ENCODE measurements at places on chromosomes 16 and 17.

DNA sequence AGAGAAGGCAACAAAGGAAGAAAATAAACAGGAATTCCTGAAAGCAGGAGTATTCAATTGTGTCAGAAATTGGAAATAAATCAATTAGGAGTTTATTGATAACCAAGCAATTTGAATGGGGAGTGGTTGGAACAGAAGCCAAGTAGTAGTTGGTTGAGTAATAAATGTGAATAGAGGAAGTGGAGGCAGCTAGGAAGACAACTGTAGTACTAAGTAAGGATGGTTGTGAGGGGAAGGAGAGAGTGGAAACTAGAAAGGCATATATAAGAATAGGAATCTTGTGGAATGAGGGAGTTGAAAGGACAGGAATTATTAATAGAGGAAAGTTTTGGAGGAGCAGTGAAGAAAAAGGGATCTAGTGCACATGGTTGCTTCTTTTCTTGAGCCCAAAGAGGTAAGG, 34.4 kb downstream of the NFAT5 start:
- no peak for ATAC-seq

- ATAC-seq: no peak
These were observed 22.8 kb upstream of the TOX3 start for GRCh38 chr16:52569701-52570100.

GRCh38 chr17:61140081-61140786, 259.4 kb upstream of the TBX2 start:
- ATAC-seq: no peak

DNA sequence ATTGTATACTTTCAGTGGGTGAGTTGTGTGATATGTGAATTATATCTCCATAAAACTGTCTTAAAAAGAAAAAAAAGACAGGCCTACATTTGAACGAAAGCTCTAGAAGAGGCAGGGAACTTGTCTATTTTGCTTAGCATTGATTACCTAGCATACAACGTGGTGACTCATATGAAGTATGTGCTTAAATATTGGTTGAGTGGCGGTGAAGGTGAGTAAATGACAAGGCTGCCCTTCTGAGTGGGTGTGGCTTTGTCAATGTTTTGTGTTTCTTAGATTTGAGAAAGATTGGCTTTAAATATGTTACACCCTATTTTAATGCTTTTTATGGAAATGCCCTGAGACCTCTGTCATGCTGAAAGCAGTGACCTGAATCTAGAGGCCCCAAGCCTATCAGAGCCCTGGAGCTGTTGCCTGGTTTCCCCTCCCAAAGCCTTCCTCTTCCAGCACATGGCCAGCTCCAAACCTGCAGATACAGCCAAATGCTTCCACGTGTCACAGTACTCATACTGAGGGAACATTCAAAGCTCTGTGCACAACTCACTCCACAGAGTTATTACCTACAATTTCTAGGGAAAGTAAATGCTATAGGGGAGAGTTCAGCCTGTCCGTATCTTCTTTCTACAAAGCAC, 260.0 kb downstream of the PHKB start:
- no peak for ATAC-seq

DNA sequence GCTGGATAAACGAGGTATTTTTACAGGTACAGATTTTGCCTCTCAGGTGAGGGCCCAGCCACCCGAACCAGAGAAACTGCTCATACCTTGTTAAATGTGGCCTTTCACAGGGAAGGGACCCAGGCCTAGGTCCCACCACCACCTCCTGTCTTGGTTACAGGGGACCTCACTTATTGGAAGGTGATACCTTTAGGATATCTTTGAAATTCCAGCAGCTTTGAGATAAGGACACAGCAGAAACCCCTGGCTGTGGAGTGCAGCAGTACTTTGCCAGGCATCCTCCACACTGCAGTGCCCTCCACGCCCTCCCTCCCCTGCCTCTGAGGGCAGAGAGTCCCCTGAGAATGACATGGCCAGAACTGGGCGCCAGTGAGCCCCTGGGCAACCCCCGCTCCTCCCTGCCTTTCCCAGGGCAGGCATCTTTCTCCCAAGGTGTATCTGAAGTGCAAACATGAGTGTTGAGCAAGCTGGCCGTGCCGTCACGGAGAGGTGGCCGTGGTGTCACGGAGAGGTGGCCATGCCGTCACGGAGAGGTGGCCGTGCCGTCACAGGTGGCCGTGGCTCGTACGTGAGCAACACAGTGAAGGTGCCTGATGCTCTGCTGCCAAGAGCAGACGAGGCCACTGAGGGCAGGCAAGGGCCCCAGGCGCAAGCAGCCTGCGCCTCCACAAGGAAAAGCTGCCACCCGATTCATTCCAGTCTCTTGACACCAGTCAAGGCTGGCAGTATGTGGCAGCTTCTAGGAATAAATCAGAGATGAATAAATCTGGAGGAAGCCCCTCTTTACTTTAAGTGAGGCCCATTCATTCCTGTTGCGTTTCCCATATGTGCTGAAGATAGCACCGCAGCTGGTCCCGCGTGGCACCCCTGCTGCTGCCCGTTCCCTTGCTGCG, 134.5 kb upstream of the CHMP6 start:
- no peak for ATAC-seq

DNA sequence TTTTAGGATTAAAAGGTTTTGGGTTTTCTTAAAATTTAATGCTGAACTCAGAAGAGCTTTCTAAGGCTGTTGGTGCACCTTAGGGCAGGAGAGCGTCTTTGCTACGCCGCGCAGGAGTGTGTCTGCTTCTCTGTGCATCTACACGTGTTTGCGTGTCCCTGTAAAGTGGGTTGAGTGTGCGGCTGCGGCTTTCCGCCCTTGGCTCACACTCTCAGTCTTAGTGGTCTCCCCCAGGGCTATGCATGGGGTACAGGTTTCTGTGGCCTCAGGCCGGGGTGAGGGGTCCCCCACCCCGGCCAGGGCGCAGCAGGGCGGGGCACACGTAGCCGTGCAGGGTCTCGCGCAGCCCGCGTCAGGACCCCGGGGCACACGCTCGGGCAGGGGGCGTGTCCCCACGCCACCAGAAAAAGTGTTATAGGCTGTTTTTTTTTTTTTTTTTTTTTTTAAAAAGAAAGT, 727 bp upstream of the TENT4B start:
- ATAC-seq: peak; percentile 50

DNA sequence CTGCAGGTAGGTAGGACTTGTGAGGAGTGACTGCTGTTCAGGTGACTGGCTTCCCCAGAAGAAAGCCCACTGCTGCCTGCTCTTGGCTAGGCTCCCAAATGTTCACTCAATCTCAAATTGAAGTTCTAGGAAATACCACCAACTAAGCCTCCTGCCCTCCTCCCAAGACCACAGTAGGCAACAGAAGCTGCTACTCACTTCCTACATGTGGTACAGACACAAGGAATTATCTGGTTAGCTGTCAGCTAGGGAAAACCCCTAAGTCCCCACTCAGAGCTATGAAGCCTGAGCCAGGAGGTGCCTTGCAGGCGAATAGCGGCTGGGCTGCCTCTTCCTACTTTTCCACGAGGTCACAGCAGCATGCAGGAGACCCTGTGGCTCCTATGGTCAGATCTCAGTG, 4.9 kb downstream of the FBXO39 start:
- no peak for ATAC-seq

- peak; percentile 19 for ATAC-seq
These were observed 48.3 kb downstream of the C17orf67 start for GRCh38 chr17:56785405-56785804.

- no peak for ATAC-seq
These were observed 19.5 kb downstream of the TEKT5 start for GRCh38 chr16:10675216-10675615.

- ATAC-seq: no peak
These were observed 282.6 kb downstream of the CBLN1 start for GRCh38 chr16:48999044-48999443.

GRCh38 chr16:56825826-56826225, 39.2 kb upstream of the SLC12A3 start:
- ATAC-seq: no peak

DNA sequence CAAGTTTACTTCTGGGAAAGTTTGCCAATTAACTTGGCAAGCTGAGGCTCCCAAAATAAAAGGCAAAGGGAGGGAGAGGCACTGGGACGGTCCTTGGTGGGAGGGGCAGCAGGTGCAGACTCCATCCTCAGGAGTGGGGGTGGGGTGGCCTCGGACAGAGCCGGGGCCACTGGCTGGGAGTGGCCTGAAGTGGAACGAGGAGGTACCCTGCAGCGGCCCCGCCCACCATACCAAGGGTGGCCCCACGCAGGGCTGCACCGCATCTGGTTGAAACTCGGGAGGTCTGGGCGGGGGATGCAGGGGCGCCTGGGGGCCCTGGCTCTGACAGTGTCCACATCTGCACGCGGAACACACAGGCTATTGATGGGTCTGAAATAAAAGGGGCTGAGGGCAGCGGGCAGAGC, 42.4 kb upstream of the SLC38A10 start:
- peak; percentile 29 for ATAC-seq

GRCh38 chr17:28983286-28984230, 22.3 kb downstream of the SEZ6 start:
- no peak for ATAC-seq

GRCh38 chr16:81669473-81670350, 109.4 kb upstream of the PLCG2 start:
- ATAC-seq: no peak

GRCh38 chr16:85091522-85091910, 20.8 kb downstream of the CIBAR2 start:
- no peak for ATAC-seq

DNA sequence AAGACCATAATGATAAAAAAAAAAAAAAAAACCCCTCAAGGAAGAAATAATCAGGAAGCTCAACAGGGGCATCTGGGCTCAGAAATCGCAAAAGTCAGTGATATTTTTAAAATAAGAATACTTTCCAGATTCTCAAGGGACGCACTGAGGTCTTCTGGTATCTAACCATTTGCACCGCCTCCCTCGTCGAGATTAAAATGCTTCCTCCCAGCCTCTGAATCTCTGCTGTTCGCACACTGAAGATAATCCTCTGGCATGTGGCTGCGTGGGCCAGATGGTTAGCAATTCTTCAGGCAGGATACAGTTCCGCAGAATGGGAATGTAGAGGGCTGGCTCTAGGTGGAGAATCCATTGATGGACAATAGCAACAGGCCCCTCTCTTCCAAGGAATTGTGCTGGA, 211.7 kb upstream of the CDH5 start:
- ATAC-seq: no peak

- no peak for ATAC-seq
These were observed 157.5 kb downstream of the ZNF423 start for GRCh38 chr16:49698453-49698815.

DNA sequence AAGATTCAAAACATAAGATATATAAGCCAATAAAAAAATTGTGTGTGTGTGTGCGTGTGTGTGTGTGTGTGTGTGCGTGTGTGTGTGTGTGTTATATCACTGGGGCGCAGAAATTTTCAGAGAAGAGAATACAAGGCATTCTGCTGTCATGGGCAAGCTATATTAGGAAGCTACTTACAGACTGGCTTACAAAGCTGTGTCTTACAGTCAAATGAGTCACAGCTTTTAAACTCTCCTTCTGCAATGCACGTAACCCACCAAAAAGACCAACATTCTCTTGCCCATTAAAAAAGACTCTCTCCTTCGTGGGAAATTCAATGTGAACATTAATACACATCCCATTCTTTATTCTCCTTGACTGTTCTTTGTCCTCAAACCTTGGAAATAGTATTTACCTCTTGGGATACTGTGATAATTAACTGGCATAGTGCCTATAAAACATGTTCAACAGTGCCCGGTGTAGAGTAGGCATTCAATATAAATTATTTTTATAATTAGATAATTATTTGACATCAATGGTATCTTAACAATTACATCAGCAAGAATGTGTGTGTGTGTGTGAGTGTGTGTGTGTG, 860.4 kb upstream of the SOX9 start:
- no peak for ATAC-seq

DNA sequence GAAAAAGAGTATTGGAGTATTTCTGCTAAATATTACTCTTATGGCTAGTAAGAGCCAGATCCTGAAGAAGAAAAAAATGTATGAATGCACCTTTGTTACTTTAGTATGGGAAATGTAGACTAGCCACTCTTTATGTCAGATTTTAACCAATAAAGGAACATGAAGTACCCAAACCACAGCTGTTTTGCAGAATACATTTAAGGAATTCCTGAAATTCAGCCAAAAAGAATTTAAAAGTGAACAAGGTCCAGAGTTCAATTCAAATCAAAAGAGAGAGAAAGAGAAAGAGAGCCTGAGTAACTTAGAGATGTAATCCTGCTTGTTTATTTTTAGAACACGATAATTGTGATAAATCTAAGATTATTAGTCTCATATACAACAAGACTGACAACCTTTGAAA, 1.2 kb downstream of the KCNJ16 start:
- ATAC-seq: no peak

- ATAC-seq: no peak
These were observed 121.9 kb downstream of the FOXL1 start for GRCh38 chr16:86700046-86700945.

GRCh38 chr17:27664606-27664965, 33.6 kb downstream of the LGALS9 start:
- ATAC-seq: no peak

DNA sequence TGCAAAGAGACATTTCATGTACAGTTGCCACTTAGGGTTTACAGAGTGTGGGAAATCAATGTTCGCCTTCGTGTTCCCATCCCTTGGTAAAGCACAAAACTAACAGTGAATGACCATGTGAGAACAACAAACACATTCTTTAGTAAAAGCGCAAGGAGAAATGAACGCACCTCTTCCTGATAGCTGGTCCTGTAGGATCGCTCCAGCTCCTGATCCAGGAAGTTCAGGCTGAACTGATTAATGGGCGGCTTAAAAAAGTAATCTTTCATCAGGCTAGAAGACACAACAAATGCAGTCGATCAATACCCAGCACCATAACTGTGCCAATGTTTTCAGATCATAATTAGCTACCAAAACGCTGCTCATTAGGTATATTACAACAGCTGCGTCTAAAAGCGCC, 108.3 kb upstream of the CREBBP start:
- no peak for ATAC-seq

DNA sequence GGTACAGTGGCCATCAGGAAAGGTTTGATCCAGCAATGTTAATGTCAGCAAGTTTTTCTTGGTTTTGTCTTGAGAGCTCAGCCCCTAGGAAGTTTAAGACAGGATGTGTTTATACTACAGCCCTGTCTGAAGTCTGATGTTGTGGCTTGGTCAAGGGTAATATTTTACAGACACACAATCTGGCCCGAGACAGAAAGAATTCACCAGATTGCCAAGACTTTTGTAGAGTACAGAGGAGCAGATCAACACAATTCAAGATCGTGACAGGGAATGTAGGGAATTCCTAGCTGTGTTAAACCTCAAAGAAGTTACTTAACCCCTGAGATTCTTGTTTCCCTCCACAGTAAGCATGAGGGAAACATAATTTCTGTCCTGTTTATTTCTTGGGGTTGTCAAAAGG, 63.1 kb downstream of the SHISA9 start:
- ATAC-seq: no peak

DNA sequence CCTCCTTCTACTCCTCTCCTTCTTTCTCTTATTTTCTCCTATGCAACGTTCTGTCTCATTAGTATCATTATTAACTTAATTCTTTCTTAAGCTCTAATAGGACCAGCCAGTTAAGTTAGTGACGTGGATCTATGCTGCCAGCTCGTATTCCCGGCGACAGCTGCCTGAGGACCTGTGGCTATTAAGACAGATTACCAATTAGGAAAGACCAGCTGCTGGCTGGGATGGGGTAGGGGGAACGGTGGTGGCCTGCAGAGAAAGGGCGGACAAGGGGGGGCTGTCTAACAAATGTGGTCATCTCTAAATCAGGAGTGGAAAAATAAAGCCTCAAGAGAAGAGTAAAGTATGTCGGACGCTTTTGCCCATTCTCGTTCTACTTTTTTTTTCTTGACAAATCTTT, 770 bp upstream of the MYH3 start:
- ATAC-seq: no peak

GRCh38 chr17:40903129-40903847, 18.2 kb upstream of the KRT20 start:
- peak; percentile 91 for ATAC-seq

- ATAC-seq: peak; percentile 77
These were observed 35.9 kb downstream of the CMTM4 start for GRCh38 chr16:66660422-66661209.
